Keratinocyte (primary cell): ENCODE measurements at places on chromosomes 11 and 22. TPM values are rescaled to one million over a fixed set of nuclear protein-coding genes. Genes with fewer than 3 reads are reported as not detected.

- DNase-seq, result no peak
These were observed 30.6 kb downstream of the EXPH5 start for GRCh38 chr11:108562746-108563581.

GRCh38 chr11:92264350-92264749 lies 39.7 kb downstream of the FAT3 start:
- DNase-seq, result no peak

GRCh38 chr22:42439821-42440674 lies 7.8 kb upstream of the NFAM1 start:
- no peak for DNase-seq

DNA sequence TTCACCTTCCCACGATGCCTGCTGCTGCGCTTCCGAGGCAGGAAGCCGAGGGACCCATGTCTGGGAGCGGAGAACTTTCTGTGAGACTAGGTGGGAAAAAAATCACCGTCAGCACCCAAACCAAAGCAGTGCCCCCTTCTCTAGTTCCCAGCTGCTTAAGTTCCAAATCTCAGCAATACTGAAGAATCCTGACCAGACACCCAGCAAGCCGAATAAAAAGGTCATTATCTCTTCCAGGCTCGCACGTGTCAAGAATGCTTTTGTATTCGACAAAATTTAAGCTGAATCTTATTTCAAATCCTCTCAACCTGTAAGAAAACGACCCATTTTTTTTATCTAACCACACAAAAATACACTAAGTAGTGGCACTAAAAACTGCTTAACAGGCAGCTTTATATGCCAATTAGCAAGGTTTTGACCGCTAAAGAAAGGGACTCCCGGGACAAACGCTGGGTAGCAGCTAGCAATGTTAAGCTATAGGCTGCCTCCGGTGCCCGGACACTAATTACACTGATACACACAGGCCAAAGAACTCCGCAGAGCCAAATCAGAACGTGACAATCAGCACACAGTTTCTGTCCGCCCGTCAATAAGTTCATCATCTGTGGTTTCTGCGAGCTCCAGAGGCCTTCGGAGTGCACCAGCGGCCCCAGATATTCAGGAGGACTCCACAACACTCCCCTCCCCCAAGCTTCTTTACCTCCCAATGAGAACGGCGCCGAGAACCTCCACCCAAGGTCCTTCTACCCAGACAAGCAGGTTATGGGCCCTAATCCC lies 728 bp downstream of the RPL3 start:
- DNase-seq, result peak; percentile 23

DNA sequence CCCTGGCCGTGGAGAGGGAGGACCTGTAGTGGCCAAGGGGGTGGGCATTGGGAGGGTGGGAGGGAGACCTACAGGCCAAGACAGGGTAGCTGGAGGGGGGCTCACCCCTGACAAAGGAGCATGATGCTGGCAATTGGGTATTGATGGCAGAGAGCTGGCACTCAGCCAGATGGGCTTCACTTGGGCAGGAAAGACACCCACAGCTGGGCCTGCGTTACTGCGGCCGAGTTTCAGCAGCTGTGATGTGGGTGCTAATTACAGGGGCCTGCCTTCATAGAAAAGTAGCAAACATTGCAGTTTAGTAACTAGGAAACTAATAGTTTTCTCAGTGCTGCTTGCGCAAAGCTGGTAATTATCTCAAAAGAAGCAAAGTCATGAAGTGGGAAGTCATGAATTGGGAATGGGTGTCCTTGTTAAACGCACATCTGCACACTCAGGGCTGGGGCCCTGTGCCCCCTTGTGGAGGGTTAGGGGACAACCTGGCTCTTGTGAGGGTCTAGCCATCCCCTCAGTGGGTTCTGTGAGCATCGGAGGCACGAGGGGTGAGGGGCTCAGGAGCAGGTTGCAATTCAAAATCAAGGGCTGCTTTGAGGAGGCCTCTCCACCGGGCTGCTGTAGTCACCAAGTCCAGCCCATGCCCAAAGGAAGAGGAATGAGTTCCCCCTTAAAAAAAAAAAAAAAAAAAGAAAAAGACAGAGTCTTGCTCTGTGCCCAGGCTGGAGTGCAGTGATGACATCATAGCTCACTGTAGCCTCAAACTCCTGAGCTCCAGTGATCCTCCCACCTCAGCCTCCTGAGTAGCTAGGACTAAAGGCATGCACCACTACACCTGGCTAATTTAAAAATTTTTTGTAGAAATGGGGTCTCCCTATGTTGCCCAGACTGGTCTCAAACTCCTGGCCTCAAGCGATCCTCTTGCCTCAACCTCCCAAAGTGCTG lies 24.4 kb upstream of the TXNRD2 start:
- no peak for DNase-seq

Gene RPS6KA4
- polyA plus RNA-seq, result 46.5 to 62.7 TPM (median 52.4 TPM) in 3 replicates

- no peak for DNase-seq
These were observed 1.0 kb downstream of the SUN2 start for GRCh38 chr22:38754751-38755154.

Gene ELFN2
- polyA plus RNA-seq, result 0.13 to 0.28 TPM (median 0.19 TPM) in 3 replicates
